ENCODE measurements at places on chromosomes 7 and 10.

GRCh38 chr10:76236356-76236755, 804.9 kb downstream of the LRMDA start:
- peak; percentile 64 for DNase-seq

DNA sequence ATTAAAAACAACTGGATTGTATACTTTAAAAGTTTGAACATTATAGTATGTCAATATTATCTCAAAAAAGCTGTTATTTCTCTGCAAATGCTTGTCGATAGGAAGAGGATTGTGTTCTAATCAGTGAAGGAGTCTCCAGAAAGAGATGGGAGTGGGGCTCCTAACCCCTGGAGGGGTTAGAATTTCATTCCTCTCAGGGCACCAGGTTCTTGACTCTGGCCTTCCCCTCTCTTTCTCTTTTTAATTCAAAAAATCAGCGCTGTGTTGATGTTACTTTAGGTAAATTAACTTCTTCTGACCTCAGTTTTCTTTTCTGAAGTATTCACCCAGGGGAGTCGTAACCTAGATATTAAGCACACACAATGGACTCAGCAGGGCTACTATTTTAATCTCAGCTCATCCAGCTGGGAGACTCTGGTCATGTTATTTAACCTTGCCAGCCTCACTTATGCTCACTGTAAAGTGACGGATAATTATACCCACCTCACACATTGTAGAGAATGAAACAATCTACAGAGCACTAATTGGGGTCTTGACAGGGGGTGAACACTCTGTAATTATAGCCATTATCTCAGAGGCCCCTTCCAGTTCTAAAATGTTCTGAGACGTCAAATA, 59.4 kb downstream of the GCC1 start:
- no peak for DNase-seq

- no peak for DNase-seq
Measured at GRCh38 chr7:25369786-25370185, 141.5 kb upstream of the NPVF start.

DNA sequence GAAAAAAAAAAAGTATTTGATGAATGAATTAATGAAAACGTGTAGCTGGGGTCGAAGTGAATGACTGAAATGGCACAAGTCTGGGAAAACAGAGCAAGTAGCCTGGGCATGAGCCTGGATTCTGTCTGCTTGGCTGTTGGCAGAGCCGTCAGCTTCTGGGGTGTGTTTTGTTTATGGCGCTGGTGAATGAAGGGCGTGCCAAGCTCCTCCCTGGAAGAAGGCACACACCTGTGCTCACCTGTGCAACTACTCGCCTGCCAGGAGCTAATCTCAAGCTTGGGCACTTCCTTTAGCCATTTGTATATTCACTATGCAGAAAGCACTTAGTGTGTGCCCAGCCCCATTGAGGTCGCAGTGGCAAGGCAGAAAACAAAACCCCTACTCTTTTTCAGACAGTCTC, 74.1 kb downstream of the GTF2IRD1 start:
- no peak for DNase-seq

GRCh38 chr7:96388620-96389383, 66.9 kb upstream of the SLC25A13 start:
- DNase-seq = peak; percentile 72
